Activated CD8-positive, alpha-beta memory T cell treated with anti-CD3 and anti-CD28 coated beads for 4 hours (primary cell): ENCODE measurements at places on chromosomes 16 and 17.

DNA sequence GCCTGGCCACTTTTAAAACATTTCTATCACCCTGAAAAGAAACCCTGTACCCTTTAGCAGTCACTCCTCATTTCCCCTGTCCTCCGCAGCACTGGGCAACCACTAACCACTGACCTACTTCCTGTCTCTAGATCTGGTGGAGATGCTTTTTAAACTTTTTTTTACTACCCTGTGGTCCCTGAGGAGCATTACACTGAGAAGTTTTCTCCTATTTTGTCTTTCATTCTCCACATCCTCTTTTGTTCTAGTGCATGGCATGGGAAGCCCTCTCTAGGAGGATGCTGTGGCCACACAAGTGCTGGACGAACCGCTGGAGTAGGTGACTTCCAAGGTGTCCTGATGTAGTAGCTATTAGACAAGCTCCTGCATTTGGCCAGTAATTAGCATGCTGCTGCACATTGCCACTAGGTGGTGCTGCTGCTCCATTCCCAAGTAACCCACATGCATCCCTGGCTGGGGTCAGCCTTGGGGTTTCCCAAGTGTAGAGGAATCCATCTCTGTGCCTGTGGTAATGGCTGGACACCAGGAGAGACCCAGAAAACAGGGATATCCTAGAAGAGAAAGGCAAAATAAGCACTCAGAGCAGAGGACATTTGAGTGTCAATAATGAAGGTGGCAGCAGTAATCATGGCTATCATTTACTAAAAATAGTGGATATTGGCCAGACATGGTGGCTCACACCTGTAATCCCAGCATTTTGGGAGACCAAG, 143.8 kb upstream of the CRHR1 start:
- DNase-seq: peak; percentile 39

DNA sequence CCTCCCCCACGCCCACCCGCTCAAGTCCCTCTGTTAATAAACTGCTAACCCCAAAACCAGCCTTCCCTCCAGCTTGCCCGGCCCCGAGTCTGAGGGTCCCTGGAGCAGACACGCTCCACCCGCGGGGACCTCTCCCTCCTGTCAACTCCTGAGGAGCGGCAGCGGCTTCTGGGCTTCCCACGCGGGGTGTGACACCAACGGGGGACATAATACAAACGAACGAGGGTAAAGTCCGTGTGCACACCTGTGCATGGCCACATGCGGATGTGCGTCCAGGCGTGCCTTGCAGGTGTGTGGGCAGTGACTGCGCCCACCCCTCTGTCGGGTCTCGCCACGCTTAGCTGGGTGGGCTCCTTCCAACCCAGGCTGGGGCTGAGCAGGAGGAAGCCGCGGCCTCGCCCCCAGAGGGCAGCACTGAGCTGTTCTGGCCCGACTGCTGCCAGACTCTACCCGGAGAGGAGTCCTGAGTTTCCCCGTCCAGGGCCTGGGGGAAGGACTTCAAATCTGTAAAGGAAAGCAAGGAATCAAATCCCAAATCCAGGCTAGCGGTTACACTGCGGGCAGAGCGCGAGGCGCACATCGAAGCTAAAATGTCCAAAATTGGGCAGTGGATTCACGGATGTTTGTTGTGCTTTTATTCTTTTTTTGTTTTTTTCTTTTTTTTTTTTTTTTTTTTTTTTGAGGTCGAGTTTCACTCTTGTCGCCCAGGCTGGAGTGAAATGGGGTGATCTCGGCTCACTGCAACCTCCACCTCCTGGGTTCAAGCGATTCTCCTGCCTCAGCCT, 24.2 kb upstream of the KRT17 start:
- peak; percentile 52 for DNase-seq

GRCh38 chr17:74474043-74474792, 7.8 kb downstream of the CD300A start:
- no peak for DNase-seq

DNA sequence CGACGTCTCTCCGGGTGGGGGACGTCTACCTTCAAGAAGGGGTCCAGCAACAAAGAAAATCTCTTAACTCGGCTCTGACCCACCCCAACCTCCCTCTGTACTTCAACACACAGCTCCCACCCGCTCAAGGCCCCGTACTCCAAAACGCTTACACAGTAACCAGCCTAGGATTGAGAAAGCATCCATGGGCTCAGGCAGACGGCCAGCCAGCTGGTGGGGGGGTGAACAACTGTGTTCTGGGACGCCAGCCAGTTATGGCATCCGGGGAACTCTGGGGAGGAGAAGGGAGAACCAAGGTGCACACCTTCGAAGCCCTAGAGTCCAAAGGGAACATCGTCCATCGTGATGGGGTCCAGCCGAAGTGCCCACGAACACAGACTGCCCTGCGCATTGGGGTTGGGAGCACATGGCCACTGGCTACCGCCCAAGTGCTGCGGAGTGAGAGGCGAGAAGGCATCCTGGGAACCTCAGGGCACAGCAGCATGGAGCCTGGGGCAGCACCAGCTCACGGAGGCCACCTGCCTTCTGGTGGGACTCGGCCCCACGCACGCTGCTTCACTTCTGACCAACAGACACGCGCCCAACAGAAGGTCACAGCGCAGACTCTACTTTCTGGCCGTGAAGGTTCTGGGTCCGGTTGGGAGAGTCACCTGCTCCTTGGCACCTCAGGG, 14.3 kb downstream of the SLC16A3 start:
- no peak for DNase-seq

DNA sequence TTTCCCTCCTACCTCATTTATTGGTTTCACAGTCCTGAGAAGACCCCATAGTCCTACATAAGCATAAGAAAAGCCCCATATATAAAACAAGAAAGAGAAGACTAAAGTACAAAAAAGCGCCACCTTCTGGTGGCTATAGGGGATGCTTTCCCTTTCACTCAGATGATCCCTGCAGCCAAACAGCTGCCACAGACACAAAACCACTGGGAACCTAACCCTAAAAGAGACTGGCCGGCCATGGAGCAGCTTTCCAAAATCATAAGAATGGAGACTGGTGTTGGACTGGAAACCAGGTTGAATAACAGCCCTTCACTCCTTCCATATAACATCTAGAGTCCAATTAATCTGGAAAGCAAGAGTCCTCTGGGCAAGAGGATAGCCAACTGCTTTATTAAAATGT, 11.4 kb downstream of the DYNC1LI2 start:
- no peak for DNase-seq

- no peak for DNase-seq
These were observed 6.6 kb downstream of the CCDC47 start for GRCh38 chr17:63766754-63767153.

- no peak for DNase-seq
These were observed 8.4 kb upstream of the GAA start for GRCh38 chr17:80092959-80093358.

DNA sequence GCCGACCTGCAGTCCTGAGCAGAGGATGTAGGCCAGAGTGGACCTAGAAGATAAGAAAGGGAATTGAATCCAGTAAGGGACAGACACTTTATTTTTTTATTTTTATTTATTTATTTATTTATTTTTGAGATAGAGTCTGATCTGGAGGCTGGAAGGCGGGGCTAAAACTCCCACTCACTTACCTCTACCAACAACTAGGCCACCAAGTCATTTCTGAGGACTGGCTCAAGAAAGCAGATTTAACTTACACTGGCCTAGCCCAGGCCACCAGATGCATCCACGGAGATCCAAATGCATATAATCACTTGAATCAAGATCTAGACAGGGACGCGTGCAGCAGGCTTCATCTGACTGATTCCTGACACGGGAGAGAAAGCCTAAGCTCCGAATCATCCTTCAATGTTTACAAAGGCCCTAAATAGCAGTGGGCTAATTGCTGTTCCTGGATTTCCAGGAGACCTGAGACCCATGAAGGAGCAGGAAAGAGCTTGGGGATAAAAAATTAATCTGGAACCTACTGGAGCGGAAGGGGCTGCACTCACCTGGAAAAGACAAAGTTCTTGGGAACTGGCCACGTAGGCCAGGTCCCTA, 1.1 kb upstream of the ALOX12 start:
- DNase-seq: no peak

GRCh38 chr17:4968486-4969046, 949 bp upstream of the SPAG7 start:
- DNase-seq: no peak
